ENCODE measurements at places on chromosomes 3 and 15. TPM values are rescaled to one million over a fixed set of nuclear protein-coding genes. Genes with fewer than 3 reads are reported as not detected.

Gene EPHB3
- total RNA-seq, result 2.1 TPM

Gene CSK
- total RNA-seq, result 26.8 TPM

Gene RTP1
- total RNA-seq, result not detected

Gene ZFAND6
- 146 TPM for total RNA-seq

Gene C15orf62
- 0.83 TPM for total RNA-seq

Gene NPAP1
- not detected for total RNA-seq

Gene SPTSSB
- not detected for total RNA-seq
